ENCODE measurements at places on chromosomes 11 and 22.

GRCh38 chr11:66637557-66638176 lies 836 bp upstream of the RBM4 start:
- DNase-seq: no peak

DNA sequence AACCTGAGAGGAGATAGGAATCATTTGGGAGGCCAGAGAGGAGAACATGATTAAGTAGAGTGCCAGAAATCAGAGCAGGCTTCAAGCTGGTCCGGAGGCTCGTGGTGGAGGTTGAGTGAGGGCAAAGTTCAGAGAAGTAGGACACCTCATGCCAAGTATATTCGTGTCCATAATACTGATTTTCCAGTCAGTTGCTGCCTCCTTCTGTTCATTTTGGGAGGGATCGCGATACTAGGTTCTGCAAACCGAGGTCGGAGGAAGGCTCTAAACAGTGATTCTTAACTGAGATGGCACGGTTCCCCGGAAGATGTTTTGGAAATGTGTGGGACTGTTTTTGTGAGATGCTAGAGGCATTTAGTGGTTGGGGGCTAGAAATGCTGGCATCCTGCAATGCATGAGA lies 13.6 kb upstream of the CD3E start:
- peak; percentile 45 for DNase-seq

DNA sequence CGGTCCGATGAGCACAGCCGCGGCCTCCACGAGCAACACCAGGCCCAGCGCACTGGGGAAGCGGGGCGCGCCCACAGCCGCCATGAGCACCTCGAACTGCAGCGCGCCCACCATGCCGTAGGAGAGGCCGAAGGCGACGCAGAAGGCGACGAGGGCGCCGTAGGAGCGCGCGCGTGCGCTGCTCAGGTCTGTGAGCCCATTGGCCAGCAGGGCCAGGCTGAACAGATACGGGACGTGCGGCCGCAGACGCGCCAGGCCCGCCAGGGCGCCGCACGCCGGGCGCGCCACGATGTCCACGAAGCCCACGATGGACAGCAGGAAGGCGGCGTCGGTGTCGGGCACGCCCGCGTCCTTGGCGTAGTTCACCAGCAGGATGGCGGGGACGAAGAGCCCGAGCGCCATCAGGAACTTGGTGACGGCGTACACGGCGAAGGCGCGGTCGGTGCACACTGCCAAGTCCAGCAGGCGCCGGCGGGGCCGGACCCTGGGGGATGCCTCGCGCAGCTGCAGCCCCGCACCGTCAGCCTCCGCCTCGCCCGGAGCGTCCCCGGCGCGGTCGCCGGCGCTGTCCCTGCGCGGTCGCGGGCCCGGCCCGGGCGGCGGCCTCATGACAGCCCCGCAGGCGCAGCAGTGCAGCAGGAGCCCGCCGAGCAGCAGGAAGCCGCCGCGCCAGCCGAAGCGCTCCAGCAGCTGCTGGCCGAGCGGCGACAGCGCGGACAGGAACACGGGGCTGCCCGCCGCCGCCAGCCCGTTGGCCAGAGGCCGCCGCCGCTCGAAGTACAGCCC lies 2.9 kb downstream of the SLC16A8 start:
- DNase-seq: no peak

GRCh38 chr11:66619080-66619554 lies 2.7 kb downstream of the RBM14 start:
- peak; percentile 88 for DNase-seq

DNA sequence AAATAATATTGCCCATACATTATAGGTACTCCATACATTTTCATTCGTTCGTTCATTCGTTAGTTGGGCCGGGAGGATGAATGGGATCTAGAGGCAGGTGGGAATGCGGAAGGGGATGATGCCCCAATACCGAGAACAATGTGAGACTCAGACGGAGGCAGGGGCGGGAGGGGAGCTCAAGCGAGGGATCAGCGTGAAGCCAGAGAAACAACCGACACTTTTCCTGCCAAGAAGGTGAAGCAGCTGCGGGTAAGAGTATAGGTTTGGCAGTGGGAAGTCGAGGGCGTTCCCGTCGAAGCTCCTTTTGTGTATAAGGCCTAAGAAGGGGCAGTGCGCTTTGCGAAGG lies 1.1 kb upstream of the ARHGEF17 start:
- DNase-seq: no peak

DNA sequence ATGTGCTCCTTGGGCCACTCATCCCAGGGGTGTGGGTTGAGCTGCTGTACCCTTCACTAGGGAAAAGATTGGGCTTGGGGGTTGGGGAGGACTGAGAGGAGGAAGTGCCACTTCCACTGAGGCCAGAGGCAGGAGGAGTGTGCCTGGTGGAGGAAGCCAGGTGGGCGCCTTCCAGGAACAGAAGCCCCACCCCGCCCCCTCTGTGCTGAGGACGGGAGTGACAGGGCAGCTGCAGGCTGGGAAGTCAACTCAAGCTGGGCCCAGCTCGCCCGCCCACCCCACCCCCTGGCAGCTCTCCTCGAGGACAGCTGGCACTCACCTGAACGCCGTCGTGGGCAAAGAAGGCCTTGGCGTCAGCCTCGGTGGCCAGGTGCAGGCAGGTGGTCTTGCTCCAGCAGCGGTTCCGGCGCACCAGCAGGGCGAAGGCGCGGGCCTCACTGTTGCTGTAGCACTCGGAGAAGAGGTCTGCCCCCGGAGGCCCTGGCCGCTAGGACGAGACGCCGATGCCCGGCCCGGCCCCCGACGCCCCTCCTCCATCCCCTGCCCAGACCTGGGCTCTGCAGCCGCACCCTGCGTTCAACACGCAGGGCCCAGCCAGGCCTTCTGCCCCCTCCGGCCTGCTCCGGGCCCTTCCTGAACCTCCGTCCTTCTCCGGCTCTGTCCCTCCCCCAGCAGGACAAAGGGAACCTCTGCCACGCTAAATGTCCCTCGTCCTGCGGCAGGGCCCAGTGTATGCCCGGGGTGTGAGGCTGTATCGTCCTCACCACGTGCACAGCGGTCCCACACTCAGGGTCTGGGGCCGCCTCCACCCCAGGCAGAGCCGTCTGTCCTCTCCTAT lies 13.4 kb downstream of the TSSC4 start:
- no peak for DNase-seq

- no peak for DNase-seq
Measured at GRCh38 chr11:113551645-113552044, 76.4 kb upstream of the DRD2 start.

DNA sequence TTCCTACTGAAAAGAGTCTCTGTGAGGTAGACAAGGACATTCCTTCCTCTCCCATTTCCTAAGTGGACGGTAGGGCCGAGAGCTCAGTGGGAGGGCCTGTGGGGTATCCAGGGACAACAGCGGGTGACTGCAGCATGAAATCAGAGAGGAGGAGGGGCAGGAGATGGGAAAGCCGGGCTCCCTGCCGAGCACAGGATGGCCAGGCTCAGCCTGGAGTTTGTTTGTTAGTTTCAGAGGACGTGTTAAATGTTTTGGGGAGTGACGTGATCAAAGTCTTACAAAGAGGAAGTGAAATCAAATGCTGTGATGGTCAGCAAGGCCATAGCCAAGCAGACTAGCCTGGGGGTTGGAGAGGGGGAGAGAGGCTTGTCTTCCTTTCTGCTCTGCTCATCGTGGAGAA lies 152.7 kb downstream of the ADAMTS15 start:
- DNase-seq: no peak

DNA sequence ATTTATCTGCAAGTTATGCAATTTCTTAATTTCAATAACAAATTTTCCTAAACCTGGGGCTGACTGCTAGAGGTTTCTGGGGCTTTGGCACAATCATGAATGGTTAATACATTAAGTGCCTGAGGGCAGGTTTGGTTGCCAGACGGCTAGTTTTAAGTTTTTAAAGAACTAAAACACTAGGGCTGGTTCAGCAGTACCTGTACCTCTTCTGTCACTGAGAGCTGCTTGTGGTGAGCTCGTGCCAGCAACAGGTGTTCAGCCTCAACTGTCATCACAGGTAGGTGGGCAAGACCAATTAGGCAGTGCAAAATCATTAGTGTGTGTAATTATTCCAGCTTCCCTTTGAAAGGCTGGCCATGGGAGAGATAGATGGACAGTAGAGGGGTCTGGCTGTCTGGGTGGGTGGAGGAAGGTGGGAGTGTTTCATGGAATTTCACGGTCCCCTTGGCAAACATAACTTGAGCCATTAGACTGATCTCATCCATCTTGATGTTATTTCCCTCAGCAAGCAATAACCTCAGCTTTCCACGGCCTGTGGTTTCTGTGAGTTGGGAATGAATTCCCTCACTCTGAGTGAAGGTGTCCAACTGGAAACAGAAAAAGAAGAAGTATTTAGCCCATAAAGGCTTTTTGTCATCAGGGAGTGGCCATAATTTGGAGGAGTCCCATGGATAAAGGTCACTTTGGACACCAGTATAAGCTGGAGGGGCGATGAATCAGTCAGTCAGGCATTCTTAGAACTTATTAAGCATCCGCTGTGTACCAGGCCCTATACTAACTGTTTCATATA lies 114.8 kb downstream of the SNX19 start:
- DNase-seq: no peak

- peak; percentile 24 for DNase-seq
Measured at GRCh38 chr22:17258015-17258787, 39.0 kb upstream of the ADA2 start.

GRCh38 chr11:28632338-28632737 lies 524.1 kb downstream of the METTL15 start:
- no peak for DNase-seq

- DNase-seq: no peak
Measured at GRCh38 chr11:110148775-110149744, 55.9 kb downstream of the ZC3H12C start.

DNA sequence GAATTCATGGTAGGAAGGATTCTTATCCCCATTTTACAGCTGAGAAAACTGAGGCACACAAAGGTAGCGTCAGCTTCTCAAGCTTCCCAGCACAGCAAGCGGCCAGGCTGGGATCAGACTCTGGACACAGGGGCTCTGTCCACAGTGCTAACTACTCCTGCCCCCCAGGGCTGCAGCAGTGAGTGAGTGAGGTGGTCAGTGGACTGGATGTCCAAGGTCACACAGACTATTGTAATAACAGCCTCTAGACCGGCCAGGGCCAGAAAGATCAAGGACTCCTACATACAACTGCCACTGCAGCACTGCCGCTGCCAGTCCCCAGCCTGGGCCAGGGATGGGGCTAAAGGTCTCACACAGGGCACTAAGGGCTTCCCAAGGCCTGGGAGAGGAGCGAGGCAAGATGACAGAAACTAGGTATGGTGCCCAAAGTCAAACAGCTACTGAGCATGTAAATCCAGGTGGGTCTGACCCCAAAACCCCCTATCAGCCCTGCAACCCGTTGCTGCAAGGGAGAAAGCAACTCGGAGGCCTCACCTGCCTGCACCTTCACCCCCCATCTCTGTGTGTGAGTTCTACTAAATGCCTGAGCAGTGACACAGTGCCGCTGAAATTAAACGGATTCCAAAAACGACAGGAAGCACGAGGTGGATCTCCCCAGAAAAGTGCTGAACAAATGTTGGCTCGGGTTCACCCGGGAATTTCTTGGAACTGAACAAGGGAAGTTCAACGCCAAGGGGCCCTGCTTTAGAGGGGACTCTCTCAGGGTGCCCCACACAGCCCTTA lies 161.8 kb upstream of the GRK3 start:
- no peak for DNase-seq

All from naive thymus-derived CD8-positive, alpha-beta T cell (primary cell).